ENCODE measurements at places on chromosomes 7 and 10.

DNA sequence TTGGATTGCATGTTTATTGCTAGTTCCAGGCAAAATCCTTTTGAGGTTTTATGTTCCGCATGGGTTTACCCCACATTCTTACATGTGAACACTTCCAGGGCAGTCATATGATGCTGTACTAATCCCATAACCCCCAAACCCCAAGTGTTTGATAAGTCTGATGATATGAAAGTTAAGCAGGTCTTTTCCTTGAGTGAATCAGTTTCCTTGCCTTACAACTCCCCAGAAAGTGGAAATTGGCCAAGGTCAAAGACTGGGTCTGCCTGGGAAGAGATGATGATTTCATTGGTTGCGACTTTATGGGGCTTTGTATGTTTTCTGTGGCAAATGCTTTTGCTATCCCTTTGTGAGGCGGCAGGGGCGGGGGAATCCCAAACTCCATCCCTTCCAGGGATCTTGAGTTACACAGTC, 24.7 kb downstream of the AFAP1L2 start:
- DNase-seq = no peak

- no peak for DNase-seq
These were observed 123.6 kb downstream of the CLEC2L start for GRCh38 chr7:139647085-139647484.

DNA sequence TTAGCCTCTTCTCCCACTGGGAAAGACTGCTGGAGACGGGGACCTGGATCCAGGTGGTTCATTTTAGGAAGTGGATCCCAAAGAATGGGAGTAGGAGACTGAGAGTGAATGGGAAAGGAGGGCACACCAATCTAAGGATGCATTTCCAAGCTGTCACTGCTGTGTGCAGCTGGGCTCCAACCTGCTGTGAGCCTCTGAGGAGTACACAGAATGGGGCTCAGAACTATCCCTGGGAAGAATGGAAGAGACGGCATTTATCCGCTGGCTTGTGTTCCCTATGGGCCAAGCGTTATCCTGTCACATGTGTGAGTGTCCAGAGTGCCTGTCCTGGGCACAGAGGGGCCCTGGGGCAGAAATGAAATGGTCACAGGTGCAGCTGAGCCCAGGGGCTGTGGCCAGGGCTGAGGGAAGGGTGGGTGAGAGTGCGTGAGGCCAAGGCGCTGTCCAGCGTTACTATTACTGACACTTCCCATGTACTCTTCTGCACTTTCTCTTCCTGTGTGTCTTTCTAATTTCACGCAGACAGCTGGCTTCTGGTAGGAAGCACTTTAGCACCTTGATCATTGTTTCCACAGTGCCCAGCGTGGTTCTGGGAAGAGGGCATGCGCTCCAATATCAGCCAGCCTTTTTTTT, 35.4 kb upstream of the PODXL start:
- DNase-seq = no peak

DNA sequence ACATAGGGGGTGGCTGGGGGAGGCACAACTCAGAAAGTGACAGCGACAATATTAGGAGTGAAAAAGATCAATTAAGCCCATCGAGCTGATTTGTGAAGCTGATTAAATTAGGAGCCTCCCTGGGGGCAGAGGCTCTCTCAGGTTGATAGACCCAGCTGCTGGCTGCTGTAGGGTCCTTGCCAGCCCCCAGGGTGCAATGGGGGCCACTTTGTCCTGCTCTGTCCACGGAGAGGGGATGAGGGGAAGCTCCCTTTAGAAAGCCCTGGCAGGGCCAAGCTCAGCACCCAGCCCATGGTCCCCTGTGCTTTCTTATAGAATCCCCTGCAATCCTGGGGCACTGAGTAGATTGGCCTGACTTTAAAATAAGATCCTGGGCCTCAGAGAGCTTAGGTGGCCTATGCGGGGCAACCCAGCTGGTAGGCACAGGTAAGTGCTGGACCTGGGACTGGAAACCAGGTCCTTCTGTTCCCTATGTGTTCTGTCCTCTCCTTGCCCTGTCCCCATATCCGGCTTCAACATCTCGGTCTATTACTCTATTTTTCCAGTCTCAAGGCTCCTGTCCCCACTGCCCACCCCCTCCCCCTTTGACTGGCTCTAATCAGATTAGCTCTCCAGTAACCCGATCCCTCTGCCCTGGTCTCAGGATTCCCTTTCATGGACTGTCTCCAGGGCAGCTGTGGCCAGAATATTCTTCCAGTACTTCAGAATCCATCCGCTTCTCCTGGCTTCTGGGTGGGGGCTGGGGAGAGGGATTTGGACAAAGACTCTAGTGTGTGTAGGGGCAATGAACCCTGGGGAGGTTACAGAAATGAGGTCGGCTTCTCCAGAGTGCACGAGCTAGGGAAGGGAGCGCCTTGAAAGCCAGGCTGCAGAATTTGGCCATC, 259.6 kb downstream of the RPS24 start:
- no peak for DNase-seq

GRCh38 chr7:70472601-70473237, 659.2 kb upstream of the GALNT17 start:
- no peak for DNase-seq

GRCh38 chr7:155899596-155899995, 87.3 kb upstream of the SHH start:
- DNase-seq = no peak

GRCh38 chr7:69451715-69452114, 146.6 kb upstream of the AUTS2 start:
- no peak for DNase-seq

DNA sequence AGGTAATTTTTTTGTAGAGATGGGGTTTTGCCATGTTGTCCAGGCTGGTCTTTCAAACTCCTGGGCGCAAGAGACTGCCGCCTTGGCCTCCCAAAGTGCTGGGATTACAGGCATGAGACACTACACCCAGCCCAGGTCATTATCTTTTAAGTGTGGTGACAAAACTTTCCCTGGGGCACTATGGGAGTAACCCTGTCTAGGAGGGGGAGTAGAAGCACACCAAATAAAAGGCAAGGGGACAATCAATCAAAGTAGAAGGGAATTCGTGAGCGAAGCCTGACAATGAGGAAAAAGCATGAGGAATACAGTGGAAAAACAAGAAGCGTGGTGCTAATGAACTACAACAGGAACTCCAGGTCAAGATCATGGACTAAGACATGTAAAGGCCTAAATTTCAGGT, 31.4 kb downstream of the IDE start:
- no peak for DNase-seq

DNA sequence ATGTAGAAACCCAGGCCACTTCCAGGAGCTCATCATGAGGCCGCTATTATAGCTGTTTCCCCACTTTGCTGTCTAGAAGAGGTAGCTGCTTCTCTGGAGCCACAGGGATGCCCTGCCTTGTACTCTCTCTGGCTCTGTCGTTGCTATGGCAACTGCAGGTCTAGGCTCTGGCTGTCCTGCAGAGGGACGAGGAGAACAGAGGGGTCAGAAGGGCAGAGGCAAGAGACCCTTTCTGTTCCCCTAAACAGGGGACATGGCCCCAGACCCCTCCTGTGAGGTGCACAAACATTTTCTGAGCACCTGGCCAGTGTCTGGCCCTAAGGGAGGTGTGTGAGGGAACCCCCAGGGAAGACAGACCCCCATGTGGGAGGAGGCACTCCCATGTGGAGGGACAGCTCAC, 31.4 kb downstream of the ITPRIP start:
- DNase-seq = no peak

DNA sequence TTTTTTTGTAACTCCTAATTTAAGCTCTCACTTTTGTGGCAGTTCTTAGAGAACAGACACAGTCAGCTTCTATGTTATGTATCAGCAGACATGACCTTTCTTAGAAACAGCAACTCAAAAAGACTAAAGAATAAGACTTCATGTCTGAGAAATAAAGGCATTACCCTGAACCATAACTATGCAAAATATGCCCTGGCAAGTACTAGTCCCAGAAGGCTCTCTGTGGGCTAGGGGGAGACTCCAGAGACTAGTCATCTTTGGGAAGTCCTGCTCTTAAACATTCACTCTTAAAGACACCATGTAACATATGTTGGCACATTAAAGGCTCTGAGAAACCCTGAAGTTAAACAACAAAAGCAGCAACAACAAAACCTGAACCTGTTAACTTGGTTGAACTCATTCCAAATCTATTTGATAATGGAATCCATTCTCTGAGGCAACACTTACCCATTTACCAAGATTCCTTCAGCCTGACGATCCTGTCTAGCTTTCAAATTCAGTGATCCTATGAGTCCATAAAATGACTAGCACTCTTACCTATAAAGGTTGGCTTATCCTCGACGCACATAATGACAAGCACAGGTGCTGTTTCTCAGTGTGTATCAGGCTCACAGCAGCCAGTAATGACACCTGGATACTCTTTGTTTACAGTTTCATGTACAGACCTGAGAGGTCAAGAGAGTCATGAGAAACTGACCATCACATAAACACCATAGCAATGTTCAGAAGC, 62.3 kb downstream of the OSBPL3 start:
- DNase-seq = no peak

- DNase-seq = peak; percentile 32
These were observed 4.8 kb downstream of the ELOVL3 start for GRCh38 chr10:102230861-102231356.

DNA sequence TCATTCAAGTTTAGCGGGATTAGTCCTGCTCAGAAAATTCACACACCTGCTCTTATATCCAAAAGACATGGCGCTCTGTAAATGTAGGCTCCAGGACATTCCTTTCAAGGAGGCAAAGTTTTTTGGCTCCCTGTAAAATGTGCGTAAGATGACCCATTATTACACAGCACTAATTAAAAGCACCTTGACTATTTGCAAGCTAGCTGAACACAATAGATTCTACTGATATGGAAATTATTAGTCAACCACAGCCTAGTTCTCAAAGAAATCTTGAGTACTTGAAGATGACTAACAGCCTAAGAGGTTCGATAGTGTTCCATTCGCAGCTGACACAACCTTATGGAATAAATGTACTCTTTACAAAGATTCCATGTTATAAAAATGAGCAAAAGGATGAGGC, 175.2 kb downstream of the BMPER start:
- no peak for DNase-seq

DNA sequence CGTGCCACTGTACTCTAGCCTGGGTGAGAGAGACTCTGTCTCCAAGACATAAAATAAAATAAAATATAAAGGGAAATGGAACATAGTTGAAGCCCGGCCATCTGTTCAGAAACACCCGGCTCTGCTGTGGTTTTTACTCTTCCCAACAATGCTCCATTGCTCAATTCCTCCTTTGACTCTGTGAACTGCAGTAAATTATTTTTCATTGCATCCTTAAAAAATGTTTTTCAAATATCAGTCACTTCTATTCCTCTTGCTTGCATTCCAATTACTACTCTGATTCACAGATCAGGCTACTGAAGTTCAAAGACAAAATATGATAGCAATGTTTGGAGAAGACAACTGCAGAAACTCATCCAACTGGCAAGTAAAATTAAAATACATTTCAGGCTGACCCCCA, 983.0 kb downstream of the SORCS1 start:
- no peak for DNase-seq

DNA sequence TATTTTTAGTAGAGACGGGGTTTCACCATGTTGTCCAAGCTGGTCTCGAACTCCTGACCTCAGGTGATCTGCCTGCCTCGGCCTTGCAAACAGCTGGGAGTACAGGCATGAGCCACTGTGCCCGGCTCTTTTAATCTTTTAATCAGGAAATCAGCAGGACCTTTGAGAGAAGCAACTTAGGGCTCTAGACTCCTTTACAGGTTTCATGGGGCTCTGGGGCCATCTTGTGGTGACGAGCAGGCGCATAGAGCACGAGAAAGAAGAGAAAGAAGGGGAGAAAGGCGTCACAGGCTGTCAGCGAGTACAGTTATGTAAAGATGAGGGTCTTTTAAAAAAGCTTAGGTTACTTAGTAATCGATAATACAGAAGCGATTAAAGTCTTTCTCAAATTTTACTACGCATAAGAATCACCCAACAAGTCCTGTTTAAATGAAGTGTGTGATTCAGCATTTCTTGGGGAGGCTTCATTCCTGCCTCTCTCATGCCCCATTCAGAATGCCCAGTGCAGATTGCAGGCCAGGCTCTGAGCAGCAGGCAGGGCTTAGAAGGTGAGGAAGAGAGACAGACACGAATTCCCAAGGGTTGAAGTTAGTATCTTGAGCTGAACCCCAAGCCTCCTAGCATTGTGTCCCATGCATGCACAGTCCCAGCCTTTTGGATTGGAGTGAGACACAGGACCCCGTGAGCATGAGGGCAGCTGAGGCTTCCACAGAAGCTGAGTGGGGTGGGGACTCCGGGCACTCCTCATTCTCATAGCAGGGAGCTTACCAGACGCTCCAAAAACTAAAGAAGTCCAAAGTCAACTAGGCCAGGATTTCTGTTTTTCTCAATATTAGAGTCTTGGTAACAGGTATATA, 23.6 kb upstream of the PFKP start:
- DNase-seq = peak; percentile 49

DNA sequence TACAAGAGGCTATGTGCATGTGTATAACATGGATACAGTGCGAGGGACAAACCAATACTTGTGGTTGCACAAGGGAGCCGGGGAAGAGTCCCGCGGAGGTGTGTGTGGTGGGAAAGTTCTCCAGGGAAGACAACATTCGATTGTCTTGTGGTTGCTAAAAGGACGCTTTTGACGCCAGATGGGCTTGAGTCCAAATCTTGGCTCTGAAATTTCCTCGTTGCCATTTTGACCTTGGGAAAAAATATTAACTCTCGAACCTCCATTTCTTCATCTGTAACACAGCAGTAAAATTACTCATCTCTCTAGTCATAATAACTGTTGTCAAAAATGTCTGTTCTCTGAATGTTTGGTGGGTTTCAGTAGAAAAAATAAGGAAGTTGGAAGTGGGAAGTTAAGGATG, 16.5 kb downstream of the PLXDC2 start:
- no peak for DNase-seq

DNA sequence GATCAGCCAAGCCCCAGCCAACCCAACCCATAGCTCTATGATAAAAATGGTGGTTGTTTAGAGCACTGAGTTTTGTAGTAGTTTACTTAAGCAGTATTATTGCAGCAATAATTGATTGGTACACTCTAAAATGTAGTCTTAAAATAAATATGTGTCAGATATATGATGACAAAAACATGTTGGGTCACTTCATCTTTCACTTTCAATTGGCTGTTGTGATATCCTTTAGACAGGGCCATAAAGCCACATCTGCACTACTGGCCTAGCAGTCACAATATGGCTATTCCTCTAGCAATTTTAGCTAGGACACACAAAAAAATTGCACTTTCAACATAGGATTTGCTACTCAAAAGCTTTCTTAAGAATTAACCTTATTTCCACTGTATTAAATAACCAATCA, 5.9 kb upstream of the CAV1 start:
- DNase-seq = no peak

DNA sequence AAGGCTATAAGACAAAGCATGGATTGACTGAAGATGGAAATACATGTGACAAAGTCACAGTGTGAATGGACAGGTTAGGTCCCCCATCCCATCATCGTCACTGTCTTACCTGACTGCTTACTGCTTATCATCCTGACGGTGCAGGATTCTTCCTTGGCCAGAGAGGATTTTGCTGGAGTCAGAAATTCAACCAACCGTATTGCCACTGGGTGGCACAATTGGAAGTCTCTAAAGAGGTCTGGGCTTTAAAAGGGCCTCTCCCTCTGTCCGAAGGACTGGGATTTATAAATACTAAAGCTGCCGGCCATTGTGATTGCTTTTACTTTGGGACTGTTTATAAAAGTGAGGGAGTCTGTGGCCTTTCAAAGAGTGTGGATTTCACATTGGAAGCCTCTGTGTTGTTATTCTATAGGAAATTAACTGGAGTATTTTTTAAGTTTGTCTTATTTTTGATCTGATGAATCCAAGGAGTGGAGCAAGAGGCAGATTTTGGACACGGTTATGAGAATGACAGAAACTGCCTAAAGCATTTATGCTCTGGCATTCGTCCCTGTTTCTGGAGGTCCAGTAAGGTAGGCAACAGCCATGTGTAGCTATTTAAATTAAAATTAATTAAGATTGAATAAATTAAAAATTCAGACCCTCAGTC, 113.3 kb upstream of the CREB5 start:
- DNase-seq = no peak

GRCh38 chr10:127905001-127905847, 1.7 kb upstream of the PTPRE start:
- DNase-seq = no peak
